ENCODE measurements at places on chromosomes 4 and X.

DNA sequence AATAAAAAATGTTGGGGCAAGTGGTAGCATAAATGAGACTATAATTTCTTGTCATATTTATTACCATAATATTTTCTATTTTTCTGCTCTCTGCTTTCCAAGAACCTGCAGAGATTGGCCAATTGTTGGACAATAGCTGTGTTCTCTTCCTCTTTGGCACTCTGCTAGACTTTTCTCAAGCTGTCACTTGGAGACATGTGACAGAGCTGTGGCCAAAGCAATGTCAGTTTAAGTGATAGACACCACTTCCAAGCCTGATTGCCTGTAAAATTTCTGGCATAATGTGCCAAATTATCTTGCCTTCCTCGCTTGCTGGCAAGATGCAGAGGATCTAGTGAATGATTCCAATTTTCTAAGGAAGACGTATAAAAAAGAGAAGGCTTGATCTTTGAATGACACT, 162.2 kb upstream of the NDST4 start:
- no peak overlapping the region for H3K4me3 ChIP-seq
- DNase-seq = no peak
- H3K27ac ChIP-seq = no peak overlapping the region
- H3K36me3 ChIP-seq = no peaks in the 10 kb centered on the region

- peak overlapping the region; percentile 0 for H3K27ac ChIP-seq
- H3K4me3 ChIP-seq = no peak overlapping the region
- DNase-seq = no peak
- H3K4me1 ChIP-seq = peaks cover under 1% of the 10 kb centered on the region
Observed at GRCh38 chr4:159434114-159434870, 331.4 kb downstream of the RAPGEF2 start.

- H3K27me3 ChIP-seq = no peaks in the 10 kb centered on the region
- peaks cover 6% of the 10 kb centered on the region for H3K36me3 ChIP-seq
- DNase-seq = no peak
- no peak overlapping the region for H3K27ac ChIP-seq
- no peak overlapping the region for H3K4me3 ChIP-seq
Observed at GRCh38 chrX:43716696-43717095, 60.6 kb downstream of the MAOA start.

DNA sequence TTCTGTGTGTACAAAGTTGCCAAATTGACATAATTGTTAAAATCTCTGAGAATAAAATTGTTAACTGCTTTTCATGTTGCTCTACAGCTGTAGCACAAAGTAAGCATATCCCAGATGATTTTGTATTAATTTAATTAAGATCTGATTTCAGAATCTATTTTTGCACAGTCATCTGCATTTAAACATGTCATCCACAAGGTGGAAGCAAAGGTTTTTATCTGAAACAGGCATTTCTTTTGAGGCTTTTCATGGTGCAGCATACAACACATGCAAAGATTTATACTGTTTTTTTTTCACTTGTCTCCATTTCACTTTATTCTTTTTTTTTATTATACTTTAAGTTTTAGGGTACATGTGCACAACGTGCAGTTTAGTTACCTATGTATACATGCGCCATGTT, 51.2 kb downstream of the GC start:
- peaks cover 9% of the 10 kb centered on the region for H3K36me3 ChIP-seq
- H3K4me1 ChIP-seq = peaks cover 1% of the 10 kb centered on the region
- H3K4me3 ChIP-seq = no peak overlapping the region
- H3K27ac ChIP-seq = no peak overlapping the region

GRCh38 chr4:590313-590841, 14.3 kb upstream of the TMEM271 start:
- no peak overlapping the region for H3K4me3 ChIP-seq
- H3K27me3 ChIP-seq = peaks cover 41% of the 10 kb centered on the region
- DNase-seq = no peak
- no peaks in the 10 kb centered on the region for H3K36me3 ChIP-seq
- peaks cover 3% of the 10 kb centered on the region for H3K4me1 ChIP-seq

GRCh38 chr4:65416891-65417290, 253.4 kb downstream of the EPHA5 start:
- no peak for DNase-seq
- no peaks in the 10 kb centered on the region for H3K27me3 ChIP-seq
- H3K27ac ChIP-seq = no peak overlapping the region

DNA sequence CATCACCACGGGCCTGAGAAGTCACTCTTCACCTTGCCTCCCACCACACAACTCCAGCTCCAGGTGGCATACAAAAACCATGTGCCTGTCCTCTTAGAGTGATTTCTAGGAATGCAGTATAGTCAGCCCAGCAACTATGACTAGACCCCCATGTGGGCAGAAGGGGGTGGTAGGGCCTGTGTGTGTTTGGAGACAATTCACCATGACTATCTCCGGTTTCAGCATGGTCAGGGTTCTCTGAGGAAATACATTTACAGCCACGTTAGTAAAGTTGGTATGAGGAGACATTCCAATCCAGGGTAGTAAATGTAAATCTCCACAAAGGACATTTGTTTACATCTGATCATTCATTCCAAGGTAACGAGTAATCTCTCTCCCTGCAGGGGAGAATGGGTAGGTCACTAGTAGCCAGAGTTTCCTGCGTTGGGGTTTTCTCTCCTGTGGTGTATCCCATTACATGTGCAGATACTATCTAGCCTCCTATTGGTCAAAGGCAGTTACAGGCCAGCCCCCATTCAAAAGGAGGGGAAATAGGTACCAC, 4.2 kb upstream of the MTMR1 start:
- H3K4me3 ChIP-seq = no peak overlapping the region
- no peak for DNase-seq
- H3K27ac ChIP-seq = no peak overlapping the region
- H3K36me3 ChIP-seq = no peaks in the 10 kb centered on the region

- peaks cover 5% of the 10 kb centered on the region for H3K4me1 ChIP-seq
- peaks cover 7% of the 10 kb centered on the region for H3K36me3 ChIP-seq
- peak; percentile 50 for DNase-seq
- no peaks in the 10 kb centered on the region for H3K27me3 ChIP-seq
- H3K4me3 ChIP-seq = peak within 1 kb of the TSS; percentile 84
Observed at GRCh38 chrX:77899081-77899828, at the start of gene COX7B. Gene COX7B (plus strand): TSS chrX:77899468. CDS start chrX:77899554, 86 bp downstream.
